CD4-positive, alpha-beta T cell treated with Interleukin-17A for 1 hour (primary cell): ENCODE measurements at places on chromosomes 16 and 17.

DNA sequence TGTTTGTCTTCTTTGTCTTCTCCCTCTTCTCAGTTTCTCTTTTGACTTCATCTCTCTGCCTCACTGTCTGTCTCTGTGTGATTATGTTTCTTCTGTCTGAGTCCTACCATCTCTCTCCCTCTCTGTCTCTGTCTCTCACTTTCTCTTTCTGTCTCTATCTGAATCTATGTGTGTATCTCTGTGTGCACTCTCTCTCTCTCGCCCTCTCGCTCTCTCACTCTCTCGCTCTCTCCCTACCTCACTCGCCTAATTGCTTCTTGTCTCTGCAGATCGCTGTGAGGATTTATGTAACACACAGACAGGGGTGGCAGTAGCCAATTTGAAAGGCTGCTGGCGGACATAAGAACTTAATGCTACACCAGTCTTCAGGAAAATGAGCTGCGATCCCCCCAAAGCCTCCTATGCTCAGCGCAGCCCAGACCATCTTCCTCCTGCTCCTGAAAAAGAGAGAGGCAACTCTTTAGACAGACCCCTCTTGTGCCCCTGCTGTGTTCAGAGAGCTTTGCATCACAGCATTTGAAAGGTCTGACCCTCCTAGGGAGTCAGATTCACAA lies 140.9 kb downstream of the CCT6B start:
- DNase-seq: no peak

- no peak for DNase-seq
These were observed 36.0 kb upstream of the MLKL start for GRCh38 chr16:74736531-74737157.

GRCh38 chr17:8210761-8211458 lies 535 bp upstream of the AURKB start:
- DNase-seq: no peak

DNA sequence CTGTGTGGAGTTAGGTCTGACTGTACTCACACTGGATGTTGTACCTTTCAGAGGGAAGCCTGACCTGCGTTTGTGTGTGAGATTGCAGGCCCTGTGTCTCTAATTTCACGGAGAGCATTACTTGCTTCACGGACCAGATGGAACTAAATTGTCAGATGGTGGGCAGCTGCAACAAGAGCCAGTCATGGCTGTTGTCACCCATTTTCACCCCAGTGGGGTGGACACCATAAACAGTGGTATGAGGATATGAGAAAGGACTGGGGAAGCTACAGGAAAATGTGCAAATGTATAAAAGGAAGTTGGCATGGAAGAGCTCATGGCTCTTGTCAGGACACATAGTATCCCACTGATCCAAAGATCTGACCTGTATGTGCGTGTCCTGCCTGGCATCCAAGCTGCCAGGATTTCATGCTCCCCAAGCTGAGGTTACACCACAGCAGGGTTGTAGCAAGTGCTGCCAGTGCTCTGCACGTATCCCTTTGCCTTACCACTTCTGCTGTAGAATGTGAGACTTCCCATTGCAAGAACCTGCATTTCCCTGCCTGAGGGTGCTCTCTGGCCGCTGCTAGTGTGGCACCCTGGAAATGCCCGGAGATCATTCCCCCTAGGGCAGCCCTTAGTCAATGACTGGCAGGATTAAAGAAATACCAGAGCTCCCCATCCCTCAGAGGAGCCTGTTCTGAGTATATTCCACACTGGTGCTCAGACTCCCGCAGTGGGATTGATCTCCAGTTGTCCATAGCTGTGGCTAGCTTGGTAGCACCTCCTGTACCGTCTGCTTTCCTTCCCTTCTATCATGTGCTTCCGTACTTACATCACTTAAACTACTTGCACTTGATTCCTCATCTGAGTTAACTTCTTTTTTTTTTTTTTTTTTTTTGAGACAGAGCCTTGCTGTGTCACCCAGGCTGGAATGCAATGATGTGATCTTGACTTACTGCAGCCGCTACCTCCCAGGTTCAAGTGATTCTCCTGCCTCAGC lies 70.4 kb upstream of the TANC2 start:
- no peak for DNase-seq

- DNase-seq: no peak
These were observed 2.5 kb downstream of the VASN start for GRCh38 chr16:4373909-4374742.

- DNase-seq: no peak
These were observed 9.3 kb downstream of the SLC47A2 start for GRCh38 chr17:19706791-19707727.

- DNase-seq: no peak
These were observed 16.9 kb downstream of the NARF start for GRCh38 chr17:82475458-82475857.

DNA sequence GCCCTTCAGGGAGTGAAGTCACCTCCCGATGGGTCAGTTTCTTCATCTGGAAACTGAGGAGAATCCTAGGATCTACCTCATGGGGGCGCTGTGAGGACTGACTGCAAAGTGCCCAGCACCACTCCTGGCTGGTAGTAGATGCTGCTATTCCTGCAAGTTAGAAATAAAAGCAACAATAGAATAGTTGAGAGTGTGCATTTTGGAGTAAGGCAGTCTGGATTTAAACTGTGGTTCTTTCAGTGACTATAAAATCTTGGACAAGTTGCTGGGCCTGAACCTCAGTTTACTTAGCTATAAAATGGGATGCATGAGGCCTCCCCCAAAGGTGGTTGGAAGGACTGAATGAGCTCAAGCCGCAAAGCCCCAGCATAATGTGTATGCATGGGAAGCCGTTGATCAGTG lies 70.6 kb downstream of the CYB5B start:
- DNase-seq: peak; percentile 29

DNA sequence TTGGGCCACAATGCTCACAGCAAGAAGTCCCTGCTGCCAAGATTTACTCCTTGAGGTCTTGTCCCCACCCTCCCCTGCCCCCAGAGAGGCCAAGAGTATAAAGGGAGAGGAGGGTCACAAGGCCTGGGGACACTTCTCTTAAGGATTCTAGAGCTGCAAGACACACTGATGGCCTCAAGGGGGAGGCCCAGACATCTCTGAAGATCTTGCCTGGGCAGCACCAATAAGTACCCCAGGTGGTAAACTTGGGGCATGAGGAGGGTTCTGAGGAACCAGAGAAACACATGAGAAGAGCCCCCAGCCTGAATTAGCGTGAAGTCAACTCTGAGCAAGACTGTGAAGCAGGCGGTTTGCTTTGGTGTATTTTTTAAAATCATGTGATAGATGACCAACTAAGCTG lies 26.8 kb upstream of the MTMR4 start:
- no peak for DNase-seq

GRCh38 chr16:57621521-57622271 lies 6.7 kb upstream of the ADGRG1 start:
- no peak for DNase-seq

GRCh38 chr16:20308801-20309590 lies 18.3 kb downstream of the GP2 start:
- DNase-seq: no peak

GRCh38 chr17:76969598-76970172 lies 101.5 kb downstream of the MGAT5B start:
- no peak for DNase-seq

DNA sequence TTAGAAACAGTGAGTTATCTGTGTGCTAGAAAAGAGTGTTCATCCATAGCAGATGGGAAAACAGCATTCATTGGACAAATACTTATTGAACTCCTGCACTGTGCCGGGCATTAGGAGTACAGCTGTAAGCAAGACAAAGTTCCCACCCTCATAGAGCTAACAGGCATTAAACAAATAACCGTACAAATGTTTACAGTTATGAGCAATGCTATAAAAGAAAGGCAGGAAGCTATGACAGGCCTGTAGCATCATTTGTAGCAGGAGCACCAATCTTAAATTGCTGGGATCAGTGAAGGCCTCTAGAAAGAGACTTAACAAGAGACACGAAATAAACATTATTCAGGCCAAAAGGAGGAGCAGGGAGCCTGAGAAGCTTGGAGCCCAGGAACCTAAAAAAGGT lies 15.6 kb downstream of the SDR42E1 start:
- DNase-seq: no peak

DNA sequence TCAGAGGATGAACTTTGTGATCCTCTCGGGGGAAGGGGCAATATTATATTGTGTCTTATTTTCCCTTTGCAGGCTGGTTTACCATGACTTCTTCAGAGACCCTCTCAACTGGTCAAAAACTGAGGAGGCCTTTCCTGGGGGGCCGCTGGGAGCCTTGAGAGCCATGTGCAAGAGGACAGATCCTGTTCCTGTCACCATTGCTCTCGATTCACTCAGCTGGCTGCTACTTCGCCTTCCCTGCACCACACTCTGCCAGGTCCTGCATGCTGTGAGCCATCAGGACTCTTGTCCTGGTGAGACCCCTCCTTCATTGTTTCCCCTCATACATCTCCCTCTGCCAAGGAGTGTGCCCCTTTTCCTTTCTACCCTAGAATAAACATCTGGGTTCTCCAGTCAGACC lies 2.5 kb downstream of the ELP5 start:
- no peak for DNase-seq

GRCh38 chr17:19023209-19023999 lies 18.8 kb upstream of the FAM83G start:
- DNase-seq: no peak

- no peak for DNase-seq
These were observed 120.4 kb upstream of the LHX1 start for GRCh38 chr17:36816907-36817288.

DNA sequence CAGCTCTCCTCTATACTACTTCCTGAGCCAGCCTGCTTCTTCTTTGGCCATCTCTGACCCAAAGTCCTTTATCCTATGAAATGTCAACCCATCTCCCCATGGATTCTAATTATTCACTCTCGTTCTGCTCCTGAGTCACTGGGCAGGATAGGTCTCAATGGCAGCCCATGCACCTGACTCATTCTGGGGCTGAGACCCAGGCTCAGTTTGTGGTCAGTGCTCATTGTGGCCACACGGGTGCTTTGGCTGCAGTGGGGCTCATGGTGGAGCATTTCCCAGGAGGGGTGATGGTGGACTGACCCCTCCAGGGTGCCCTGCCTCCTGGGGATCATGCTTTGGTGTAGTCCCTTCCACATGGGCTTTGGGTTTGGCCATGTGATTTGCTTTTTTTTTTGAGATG lies 154.8 kb upstream of the WSCD1 start:
- DNase-seq: no peak

DNA sequence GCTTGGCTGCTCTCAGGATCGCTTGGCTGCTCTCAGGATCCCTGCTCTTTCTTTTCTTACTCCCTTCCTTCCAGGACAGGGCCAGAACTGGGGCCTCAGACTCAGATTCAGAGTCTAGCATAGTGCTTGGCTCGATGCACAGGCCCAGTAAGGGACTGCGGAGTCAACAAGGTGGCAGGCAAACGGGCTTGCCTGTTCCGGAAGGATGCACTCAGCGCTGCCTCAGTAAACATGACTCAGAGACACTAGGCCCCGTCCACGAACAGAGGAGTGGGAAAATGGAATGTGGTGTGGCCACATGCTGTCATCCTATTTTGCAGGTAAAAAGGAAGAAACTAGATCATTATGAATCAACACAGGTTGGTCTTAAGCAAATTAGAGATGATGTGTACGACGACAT lies 9.8 kb downstream of the SPHK1 start:
- DNase-seq: no peak

DNA sequence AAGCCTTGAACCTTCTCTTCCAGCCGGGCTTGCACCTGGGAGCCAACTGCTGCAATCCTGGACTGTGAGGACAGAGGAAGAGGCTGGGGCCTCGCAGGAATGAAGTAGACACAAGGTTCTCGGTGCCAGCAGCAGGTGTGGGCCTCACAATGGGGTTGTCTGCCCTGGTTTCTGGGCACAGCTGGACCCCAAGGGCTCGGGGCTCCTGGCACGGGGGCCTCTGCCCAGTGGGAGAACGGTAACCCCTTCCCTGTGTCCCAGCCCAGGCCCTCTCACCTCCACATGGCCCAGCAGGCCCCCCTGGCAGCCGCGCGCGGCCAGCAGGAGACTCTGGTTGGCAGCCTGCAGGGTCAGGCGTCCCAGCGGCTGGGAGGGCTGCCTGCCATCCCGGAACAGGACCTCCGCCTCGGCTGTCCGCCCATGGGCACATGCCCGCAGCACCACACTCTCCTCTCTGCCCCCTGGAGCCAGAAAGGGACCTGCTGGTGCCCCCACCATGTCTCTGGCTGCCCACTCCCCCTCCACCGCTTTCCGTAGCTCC lies 46.9 kb downstream of the RMI2 start:
- DNase-seq: no peak

- no peak for DNase-seq
These were observed 426.3 kb downstream of the SLC39A11 start for GRCh38 chr17:72665852-72666851.

GRCh38 chr16:87784812-87785211 lies 19.0 kb upstream of the KLHDC4 start:
- no peak for DNase-seq

DNA sequence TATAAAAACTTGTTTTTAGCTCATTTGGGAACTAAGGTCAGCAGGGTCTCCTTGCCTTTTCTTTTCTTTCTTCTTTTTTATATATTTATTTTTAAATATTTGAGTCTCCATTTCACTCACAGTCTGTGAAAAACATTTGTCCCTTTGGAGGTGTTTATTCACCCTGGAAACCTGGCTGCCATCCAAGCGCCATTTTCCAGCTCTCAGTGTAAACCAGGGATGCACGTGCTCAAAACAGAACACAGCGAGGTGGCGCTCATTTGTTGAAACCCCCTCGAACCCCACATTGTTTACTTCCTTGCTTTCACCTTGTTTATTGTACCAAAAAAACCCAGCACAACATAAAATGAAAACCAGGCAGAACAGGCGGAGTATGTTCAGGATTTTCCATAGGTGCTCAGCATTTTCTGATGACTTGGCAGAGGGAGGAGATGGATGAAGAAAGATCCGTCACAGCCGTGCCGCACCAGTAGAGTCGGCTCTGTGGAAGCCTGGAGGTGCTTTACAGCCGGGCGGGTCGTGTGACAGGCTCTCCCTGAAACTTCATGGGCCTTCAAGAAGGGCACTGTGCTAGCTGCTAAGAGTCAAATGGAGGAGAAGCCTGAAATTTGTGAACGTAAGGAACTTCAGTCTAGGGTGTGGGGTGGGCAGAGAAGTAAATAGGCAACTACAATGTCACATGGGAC lies 284.4 kb downstream of the FOXL1 start:
- no peak for DNase-seq

GRCh38 chr17:48261297-48261880 lies 153.8 kb downstream of the SNX11 start:
- no peak for DNase-seq

- no peak for DNase-seq
These were observed 28.4 kb upstream of the MED13 start for GRCh38 chr17:62093188-62094155.

- peak; percentile 40 for DNase-seq
These were observed 46.5 kb downstream of the GAS7 start for GRCh38 chr17:10151667-10152496.

- DNase-seq: no peak
These were observed 21.6 kb upstream of the TRIM25 start for GRCh38 chr17:56935461-56935860.

DNA sequence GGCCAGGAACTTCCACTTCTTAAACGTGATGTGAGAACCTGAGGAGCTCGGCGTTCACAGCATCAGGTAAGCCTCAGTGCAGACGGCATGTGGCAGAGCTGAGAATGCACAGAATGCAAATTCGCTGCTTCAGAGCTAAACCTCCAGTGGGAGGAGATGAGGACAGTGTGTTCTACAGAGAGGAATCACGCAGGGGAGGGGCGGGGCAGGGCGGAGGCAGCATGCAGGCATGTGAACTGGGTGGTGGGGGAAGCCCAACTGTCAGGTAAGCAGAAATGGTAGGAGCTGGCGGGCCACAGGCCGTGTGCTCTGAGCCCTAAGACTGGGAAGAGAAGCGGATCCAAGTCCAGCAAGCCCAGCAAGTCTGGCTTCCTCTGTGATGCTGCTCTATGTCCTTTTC lies 94.7 kb downstream of the ZNF778 start:
- no peak for DNase-seq

GRCh38 chr16:4212934-4213296 lies 29.0 kb downstream of the SRL start:
- DNase-seq: no peak
